ENCODE measurements at places on chromosomes 5 and 9. TPM values are rescaled to one million over a fixed set of nuclear protein-coding genes. Genes with fewer than 3 reads are reported as not detected.
A peak's percentile ranks its signal among the peaks of the same experiment; 100 is the strongest.

- DNase-seq, result no peak
Observed at GRCh38 chr9:22415941-22416691, 30.5 kb upstream of the DMRTA1 start.

BRD9 gene
- total RNA-seq, result 51.6 TPM

FYB1 gene
- not detected for total RNA-seq

DNA sequence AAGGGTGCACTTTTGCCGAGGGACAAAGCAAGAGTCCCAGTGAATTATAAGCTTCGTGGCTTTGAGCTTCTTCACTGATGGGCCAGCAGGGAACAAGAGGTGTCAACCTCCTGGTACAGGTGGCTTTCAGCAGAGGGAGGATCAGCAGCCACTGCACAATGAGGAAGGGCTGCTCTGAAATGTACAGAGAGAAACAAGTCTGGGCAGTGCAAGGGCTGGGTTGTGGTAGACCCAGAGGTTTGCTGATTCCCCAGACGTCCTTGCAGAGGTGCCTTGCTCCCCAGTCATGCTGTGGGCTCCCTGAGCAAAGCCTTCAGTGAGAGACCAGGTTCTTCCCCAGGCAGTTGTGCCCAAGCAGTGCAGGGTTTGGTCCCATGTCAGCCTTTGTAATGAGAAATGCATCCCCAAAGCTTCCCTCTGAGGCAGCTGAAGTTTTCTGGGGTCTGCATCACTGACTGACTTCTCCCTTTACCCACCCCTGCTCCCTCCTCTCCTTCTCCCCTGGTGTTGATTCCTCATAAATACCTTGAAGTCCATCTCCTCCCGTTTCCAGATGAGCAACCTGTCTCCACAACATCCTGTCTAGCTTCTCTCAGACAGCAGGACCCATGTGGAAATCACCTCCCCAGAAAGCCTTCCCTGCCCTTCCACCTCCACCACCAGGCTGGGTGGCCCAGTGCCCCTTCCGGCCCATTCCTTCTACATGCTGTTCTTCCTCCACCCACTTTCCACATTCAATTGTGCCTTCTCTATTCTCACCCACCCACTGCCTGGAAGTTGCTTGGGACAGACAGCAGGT is 599.6 kb upstream of the ADAMTS16 start:
- no peak for DNase-seq

TMEM215 gene
- not detected for total RNA-seq

DNA sequence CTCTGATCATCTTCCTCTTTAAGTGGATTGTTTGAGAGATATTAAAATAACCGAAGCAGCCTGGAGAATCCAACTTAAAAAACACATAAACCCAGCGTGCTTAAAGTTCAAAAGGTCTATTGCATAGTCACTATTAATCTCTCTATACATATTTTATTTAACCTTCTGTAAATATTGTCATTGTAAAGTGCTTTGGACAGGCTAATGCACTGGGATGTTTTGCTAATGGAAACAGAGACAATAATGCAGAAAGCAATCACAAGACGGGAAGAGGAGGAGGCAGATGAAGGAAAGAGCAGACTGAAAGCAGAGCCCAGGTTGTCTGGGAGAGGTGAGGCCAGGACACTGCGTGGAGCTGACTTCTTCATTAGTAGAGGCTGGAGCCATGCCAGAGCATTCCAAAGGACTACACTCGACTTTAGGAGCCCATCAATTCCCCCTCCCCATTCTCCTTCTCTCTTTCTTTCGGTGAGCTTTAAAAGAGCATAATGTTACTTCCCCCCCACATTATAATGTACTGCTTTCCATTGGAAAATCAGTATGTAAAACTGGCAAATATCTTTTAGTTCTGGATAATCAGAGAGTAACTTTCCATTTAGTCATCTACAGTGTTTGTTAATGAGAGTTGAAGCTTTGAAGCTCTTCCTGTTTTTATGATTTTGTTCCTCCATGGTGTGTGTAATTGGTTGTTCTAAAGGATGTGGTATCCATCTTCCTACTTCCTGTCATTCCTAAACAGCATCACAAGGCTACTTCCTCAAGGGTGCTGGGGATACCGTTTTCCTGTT is 307.3 kb upstream of the MPDZ start:
- DNase-seq, result peak; percentile 87

- DNase-seq, result no peak
Observed at GRCh38 chr9:78756813-78757510, 460.0 kb downstream of the PSAT1 start.

KLF9 gene
- 38.8 TPM for total RNA-seq

RNF38 gene
- 43.9 TPM for total RNA-seq

DNA sequence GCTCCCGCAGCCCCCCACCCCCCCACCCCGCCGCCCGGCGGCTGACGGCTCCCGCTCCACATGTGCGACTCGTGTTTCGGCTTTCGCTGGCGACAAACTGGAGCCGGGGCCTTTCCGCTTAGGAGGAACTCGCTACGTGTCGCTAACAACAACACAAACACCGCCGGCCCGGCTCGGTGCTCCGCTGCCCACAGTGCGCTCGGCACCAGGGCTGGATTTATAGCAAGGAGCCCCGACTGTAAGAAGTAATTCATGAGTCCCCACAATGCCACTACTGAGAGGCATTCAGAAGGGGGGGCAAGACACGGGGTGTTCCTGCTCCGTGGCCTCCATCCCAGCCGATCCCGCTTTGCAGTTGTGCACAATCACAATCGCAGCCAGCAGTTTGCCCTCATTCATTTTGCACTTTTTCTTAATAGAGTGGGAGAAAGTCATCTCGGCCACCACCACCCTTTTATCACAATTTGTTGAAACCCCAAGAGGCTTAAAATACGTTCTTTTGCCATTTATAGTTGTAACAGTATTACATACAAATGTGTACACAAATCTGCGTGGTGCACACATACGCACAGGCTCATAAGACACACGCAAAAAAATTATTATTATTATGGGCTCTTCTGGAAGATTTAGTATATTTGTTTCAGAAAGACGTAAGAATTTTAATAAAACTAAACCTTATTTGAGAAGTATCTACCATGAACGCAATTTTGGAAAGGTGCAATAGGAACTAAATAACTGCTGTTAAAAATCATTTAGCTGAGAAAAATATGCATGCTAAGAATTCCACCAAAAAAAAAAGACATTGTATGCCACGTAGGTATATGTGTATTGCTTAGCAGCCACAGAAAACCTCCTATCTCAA is 48.1 kb downstream of the EBF1 start:
- peak; percentile 53 for DNase-seq

- peak; percentile 84 for DNase-seq
Observed at GRCh38 chr9:131709771-131710431, 30.0 kb downstream of the RAPGEF1 start.

GRCh38 chr9:124202447-124202971 is 55.2 kb upstream of the NEK6 start:
- peak; percentile 38 for DNase-seq

DNA sequence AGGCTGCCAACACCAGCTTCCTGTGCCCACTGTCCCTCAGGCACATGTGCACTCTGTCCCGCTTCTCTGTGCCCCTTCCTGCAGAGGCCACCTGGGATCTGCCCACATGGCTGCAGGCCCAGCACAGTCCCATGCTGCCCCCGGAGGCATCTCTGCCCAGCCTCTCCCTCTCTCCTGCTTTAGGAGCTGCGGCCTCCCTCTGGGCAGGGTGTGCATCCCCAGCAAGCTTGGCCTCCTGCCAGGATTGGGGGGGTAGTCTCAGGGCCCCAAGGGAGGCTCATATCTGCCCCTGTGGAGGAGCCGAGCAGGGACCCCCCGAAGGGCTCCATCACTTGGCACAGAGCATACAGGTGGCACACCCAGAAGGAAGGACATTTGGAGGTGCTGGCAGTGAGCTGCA is 24.8 kb downstream of the FLT4 start:
- no peak for DNase-seq

DNA sequence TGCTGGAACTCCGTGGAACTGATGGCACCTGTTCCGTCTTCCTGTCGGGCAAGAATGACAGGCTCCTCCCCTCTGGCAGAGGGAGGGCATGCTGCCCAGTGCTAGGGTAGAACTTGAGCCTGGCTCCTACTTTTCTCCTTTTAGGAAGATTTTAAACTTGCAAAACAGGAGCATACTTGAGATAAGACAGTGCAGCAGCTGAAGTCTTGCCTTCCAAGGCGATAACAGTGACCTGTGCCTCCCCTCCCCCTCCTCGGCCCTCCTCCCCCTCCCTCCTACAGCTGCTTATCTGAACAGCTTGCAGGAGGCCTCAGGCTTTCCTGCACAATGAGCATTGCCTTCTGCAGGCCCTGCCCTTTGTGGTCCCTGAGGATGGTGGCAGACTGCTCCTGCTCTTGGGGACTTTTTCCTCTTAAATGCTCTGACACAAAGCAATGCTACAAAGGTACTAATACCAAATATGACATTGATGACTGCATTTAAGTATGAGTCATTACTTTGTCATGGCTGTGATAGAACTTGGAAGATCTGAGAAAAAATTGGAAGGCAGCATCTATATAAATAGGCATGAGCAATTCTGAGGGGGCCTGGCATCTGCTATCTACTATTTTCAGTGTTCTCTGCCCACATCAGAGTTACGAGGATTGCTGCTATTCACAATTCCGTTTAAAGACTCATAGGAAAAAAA is 2.0 kb downstream of the GADD45G start:
- peak; percentile 11 for DNase-seq

GRCh38 chr5:137828180-137828579 is 39.5 kb upstream of the MYOT start:
- no peak for DNase-seq

DNA sequence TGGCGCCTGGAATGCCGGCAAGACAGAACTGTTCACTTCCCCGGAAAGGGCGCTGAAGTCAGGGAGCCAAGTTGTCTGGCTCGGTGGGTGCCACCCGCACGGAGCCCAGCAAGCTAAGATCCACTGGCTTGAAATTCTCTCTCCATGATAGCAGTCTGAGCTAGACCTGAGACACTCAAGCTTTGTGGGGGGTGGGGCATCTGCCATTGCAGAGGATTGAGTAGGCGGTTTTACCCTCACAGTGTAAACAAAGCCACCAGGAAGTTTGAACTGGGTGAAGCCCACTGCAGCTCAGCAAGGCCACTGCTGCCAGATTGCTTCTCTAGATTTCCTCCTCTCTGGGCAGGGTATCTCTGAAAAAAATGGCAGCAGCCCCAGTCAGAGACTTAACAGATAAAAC is 277.4 kb downstream of the SLCO4C1 start:
- no peak for DNase-seq

DNA sequence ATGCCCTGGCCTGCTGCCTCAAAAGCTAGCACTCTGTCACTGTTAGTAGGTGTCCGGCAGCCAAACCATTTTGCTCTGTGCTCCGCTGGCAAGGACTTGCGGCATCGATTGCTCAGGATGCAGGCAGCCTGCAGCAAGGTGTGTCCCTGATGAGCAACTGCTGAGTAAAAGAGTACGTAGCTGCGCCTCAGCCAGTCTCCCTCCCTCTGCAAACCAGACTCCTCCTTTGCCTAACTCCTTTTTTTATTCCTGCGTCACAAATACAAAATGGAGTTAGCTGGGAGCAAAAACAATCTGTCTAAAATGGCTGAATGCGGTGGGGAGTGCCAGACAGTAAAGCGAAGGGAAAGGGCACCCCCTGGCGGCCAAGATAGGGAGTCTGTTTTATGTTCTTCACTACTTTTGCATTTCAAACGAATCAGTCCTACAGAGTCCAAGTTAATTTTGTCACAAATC is 61.1 kb downstream of the DIAPH1 start:
- peak; percentile 97 for DNase-seq

NFX1 gene
- 17.7 TPM for total RNA-seq

GRCh38 chr9:91208419-91208745 is 153.3 kb downstream of the AUH start:
- DNase-seq, result no peak

- DNase-seq, result peak; percentile 67
Observed at GRCh38 chr5:36305571-36306326, 4.0 kb upstream of the RANBP3L start.

NSA2 gene
- total RNA-seq, result 78.1 TPM

NADK2 gene
- 16.3 TPM for total RNA-seq

ROPN1L gene
- total RNA-seq, result 0.68 TPM

GRCh38 chr9:84589542-84589941 is 80.0 kb upstream of the NTRK2 start:
- DNase-seq, result no peak

DNA sequence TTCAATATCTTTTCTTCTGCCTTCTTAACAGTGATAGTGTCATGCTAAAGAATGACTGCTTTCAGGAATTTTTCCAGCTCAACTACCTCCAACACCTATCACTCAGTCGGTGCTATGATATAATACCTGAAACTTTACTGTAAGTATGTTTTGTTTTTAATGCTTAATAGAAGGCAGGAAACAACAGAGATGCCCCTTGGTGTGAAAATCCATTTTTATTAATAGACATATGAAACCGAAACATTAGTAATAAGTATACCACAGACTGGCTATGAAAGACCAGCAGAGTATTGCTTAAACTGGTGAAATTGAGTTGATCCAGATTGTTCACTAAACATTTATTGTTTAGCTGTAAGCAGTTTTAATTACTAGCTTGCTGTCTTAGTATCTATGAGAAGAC is 25.2 kb downstream of the SKP2 start:
- DNase-seq, result no peak

DNA sequence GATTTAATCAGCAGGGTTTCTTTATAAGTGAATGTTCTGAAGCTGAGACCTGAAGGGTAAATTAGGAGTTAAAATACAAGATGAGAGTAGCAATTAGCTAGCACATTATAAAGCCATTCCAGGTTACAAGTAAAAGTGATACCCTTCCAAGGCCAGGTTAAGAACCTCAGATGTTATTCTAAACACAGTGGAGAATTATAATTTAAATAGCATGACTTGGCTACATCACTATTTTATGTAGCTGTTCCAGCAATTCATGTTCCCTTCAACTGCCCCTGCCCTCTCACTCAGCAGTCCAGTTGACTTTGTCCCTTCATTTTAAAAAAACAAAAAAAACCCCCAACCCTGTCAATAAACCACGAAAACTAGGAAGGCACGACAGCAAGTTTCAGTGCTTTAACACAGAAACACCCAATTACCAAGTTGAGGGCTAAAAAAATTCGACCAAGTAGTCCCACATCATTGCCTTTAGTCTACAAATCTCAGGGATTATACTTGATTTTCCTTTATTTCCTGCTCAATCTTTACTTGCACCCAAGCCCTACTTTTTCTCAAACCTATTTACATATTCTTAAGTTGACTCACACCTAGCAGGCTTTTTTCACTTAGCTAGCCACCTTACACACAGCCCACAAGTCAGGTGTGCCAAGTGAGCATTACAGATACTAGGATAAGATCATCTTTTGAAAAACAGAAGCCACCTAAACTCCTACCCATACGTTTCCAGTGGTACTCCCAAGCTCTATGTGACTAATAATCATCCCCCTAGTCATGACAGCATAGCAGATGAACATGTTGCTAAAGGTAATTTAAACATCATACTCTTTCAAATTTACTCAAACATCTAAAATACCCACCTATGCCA is 3.4 kb downstream of the RPL37 start:
- DNase-seq, result no peak

- DNase-seq, result peak; percentile 86
Observed at GRCh38 chr5:14202462-14202861, 59.3 kb downstream of the TRIO start.

GRCh38 chr5:146399481-146399880 is 47.7 kb upstream of the TCERG1 start:
- DNase-seq, result no peak

All from dermis blood vessel endothelial cell (primary cell).